HepG2 (cell line): ENCODE measurements at places on chromosomes 5 and 9.
A peak's percentile ranks its signal among the peaks of the same experiment; 100 is the strongest.

DNA sequence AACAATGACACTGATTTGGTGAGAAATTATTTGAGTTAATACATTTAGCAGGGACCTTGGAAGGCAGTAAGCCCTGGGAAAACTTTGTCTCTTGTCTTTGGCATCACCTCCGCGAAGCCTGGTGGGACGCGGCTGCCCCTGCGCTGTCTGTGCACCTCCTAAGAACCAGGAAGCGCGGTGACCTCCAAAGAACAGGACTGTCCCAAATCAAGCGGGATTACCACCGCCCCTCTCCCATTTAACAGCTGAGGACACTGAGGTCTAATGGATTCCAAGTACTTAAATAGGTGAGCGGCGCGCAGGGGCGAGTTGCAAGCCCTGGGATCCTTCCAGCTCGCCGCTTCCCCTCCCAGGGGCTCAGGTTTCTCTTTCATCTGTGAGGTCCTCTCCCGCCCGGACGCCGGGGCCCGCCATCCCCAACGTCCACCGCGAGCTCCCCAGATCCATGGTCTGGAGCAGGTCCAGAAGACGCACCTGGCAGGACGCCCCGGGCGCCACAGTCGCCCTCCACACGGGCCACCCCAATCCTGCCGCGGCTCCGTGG is 432 bp downstream of the STARD4 start:
- peak; percentile 18 for DNase-seq

DNA sequence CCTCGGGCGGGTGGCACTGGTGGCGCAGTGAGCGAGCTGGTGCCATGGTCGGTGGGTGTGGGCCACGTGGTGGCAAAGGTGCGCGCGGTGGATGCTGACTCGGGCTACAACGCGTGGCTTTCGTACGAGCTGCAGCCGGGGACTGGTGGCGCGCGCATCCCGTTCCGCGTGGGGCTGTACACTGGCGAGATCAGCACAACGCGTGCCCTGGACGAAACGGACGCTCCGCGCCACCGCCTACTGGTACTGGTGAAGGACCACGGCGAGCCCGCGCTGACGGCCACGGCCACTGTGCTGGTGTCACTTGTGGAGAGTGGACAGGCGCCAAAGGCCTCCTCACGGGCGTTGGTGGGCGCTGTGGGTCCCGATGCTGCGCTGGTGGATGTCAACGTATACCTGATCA is 2.0 kb downstream of the PCDHA4 start:
- DNase-seq = no peak

DNA sequence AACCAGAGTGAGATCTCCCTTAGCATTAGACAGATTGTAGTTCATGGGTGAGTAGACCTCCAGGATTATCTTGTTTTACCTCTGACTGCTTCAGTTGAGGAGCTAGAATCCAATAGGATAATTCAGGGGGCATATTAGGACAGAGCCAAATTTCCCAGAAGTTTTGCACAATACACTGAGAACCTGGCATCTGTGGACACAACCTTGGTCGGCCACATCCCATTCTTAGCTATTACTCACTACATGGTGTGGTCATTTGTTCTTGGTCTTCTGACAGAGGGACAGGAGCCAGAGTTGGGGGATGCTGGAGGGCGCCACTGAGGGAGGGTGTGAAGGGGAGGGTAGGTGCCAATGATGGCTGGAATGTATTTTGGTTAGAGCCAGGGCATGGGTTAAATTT is 66.6 kb downstream of the NPR3 start:
- no peak for DNase-seq

DNA sequence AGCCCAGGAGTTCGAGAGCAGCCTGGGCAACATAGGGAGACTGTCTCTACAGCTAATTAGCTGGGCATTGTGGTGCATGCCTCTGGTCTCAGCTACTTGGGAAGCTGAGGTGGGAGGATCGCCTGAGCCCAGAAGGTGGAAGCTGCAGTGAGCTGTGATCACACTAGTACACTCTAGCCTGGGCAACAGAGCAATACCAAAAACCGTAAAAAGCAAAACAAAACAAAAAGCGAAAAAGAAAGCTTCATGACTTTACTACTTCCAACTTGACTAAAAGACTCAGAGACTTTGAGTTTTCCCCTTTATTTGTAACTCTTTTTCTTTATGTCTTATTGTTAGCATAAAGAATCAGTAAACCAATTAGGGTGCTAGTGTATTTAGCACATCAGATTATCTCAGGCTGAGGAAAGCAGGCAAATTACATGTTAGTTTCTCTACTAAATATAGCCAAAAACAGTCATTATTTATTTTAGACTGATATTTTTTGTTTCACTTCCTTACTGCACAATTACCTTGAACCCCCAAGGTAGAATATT is 5.4 kb downstream of the RAD17 start:
- DNase-seq = no peak

DNA sequence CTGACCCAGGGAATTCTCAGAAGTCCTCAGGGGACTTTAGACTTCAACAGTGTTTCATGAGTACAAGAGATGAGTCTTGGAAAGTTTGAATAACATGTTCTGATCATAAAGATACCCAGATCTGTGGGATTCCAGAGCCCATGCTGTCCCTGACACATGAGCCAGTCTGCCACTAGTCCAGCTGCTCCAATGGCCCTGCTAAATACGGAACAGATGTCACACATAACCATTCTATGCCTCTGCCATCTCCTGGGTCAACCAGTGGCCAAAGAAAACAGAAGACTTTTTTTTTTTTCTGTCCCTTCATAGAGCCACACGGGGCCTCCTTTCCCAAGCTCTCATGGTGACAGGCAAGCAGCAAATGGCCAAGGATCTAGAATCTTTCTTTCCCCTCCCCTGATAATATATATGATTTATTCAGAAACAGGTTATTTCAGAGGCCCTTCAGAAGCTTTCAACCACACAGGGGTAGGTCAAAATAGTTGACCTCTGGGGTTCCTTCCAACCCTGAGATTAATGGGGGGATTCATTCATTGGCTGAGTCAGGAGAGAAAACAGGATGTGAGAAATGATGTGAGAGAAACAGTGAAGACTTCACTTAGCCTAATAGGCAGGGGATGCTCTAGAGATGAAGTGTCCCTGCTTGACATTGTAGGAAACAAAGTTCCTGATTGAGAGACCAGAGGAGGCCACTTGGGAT is 367.7 kb downstream of the CDK5RAP2 start:
- no peak for DNase-seq

GRCh38 chr5:21895766-21896350 is 957.3 kb downstream of the CDH12 start:
- DNase-seq = no peak

DNA sequence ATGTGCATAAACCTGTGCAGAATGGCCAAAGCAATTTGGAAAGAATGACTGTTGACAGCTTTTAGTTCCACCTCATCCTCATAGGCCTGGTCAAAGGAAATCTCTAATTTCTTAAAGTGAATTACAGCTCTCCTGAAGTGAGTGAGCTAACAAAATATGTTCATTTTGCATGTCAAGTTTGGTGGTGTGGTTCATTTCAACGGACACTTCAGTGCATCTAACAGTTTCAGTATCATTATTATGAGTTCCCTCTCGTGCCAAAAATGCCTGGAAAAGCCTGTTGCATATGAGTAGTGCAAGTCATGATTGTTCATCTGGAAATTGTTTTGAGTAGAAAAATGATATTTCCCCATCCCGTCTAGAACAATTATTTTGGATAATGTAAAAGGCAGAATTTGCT is 53.2 kb upstream of the HMHB1 start:
- DNase-seq = no peak

GRCh38 chr5:143222287-143223231 is 180.9 kb downstream of the NR3C1 start:
- no peak for DNase-seq

- no peak for DNase-seq
These were observed at the start of gene CAVIN4 for GRCh38 chr9:100577776-100578448. Gene CAVIN4, plus strand, starts transcription at chr9:100578079. Its CDS starts 65 bp downstream, at chr9:100578144.

- DNase-seq = peak; percentile 33
These were observed 98.8 kb downstream of the LHX2 start for GRCh38 chr9:124110307-124110915.

DNA sequence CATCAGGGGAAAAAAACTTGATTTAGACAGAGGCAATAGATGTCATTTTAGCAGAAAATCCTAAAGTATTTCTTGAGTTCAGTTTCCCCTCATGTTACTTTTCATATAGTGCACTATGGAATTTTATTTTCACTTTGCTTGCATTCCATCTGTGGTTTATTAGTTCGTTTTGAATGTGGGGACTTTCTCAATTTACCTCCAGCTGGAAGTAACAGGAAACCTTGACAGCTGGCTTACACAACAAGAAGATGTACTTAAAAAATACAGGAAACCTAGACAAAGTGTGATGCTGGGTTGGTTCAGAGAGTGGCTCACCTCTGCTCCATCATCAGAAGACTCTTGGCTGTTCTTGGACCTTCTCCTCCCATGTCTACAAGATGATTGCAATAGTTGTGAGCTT is 567.0 kb downstream of the CETN3 start:
- no peak for DNase-seq

GRCh38 chr5:172417983-172418630 is 36.2 kb downstream of the SH3PXD2B start:
- peak; percentile 20 for DNase-seq

DNA sequence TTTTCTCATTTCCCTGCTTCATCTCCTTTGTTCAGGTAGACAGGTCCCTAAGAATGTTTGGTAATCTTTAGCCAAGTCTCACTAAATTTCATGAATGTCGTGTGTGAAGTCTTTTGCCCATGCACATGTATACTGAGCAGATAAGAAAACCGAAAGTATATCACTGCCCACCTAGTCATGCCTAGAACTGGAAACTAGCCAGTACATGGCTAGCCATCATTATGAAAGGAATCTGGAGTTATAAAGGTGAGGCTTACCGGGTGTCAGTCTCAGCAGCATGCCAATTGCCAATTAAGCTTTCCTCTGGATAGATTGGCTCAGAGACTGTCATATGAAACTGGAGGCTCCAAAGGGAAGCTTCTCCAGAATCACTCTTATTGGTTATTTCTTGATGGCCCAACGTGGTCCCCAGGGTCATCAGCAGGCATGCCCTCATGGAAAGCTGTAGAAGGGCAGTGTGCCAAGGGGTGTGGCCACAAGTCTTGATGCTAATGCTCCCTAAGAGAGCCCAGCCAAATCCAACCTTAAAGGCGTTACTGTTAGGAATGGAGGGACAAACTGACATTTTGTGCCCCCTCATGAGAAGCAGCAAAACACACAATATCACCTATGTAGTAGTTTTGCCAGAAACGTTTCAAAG is 307.3 kb upstream of the PIK3R1 start:
- no peak for DNase-seq

DNA sequence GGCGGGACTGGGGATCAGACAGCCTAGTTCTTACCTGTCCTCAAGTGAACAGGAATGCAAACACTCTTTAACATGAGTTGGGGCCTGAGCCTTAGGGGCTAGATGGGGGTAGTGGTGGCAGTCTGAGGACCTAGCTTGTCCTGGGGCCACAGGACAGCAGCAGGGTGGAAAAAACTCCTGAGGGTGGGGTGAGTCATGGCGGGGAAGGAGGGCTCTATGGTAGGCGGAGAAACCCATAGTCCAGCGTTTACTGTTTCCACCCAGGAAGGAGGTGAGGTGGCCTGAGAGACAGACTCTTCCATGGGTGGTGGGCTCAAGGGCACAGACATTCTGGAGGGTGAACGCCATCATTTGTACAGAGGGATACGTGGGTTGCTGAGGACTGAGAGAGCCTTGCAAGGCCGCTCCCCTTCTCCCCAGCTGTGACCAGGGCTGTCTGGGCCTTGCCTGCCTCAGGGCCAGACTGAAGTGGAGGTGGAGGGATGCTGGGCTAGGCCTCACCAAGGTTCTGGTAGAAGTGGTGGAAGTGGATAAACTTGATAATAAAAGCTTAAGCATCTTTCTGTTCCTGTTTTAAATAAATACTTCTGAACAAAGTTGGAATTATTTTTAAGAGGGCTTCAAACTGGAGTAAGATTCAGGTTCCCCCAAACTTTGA is 1.1 kb upstream of the TSPAN17 start:
- no peak for DNase-seq

GRCh38 chr9:16039218-16039987 is 486.6 kb downstream of the CCDC171 start:
- peak; percentile 23 for DNase-seq

GRCh38 chr5:130335117-130335516 is 430.9 kb downstream of the CHSY3 start:
- DNase-seq = no peak

DNA sequence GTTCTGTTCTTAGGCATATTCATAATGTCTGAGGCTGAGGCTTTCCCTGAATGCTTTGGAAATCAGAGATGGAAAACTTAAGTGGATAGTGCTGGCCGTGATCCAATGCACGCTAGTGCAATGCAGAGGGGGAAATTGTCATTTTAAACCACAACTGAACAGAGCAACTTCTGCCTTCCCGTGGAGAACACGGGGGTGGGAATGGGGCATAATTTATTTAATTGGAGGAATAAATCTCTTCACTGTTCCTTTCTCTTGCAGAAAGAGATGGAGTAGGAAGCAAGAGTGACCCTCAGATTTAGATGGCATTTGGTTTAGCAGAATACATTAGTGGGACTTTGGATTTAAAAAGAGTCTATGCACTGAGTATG is 22.9 kb upstream of the NREP start:
- no peak for DNase-seq

DNA sequence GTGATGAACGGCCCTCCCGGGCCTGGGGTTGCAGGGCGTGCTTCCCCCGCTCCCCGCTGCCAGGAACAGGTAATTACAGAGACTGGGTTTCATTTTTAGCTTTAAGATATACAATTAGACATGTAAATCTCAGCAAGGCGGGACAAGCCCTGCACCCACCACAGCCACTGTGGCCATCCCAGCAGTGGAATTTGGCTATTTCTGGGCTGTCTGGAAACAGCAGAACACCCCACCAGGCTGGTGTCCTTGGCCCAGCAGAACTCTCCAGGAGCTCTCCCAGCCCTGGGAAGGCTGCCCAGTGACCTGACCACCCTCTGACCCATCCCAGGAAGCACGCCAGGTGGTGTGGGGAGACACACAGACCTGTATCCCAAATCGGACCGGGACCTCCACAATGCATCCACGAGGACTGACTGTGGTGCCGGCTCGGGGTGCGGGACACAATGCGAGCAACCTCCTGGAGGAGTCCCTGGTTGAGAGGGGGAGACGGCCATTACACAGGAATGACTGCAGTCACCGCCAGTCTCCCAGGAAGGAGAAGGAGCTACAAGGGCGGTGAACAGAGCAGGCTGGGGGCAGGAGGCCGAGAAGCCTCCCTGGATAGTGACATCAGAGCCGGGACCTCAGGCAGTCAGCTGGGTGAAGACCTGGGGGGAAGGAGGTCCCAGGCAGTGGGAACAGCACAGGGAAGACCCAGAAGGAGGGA is 17.3 kb downstream of the EEIG1 start:
- no peak for DNase-seq

GRCh38 chr5:119926301-119926700 is 296.9 kb downstream of the FAM170A start:
- DNase-seq = no peak

- DNase-seq = no peak
These were observed 527.0 kb upstream of the TUSC1 start for GRCh38 chr9:26205261-26205660.

- DNase-seq = no peak
These were observed 31.6 kb upstream of the STK32A start for GRCh38 chr5:147203213-147203612.

DNA sequence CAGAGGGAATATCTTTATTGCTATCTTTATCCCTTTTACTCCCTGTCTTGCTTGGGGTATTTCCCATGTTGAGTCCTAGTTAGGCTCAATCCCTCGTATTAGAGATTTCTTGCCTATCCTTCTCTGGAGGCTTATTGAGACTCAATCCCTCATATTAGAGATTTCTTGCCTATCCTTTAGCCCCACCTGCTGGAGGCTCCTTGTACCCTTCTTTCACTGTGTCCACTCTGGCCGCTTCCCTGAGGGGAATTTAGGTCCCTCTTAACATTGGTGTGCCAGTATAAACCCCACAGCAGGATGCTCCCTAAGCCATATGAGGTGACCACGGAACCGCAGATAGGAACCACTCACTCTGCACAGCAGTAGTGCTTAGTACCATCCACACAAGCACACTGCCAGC is 110.7 kb upstream of the MAMDC2 start:
- DNase-seq = peak; percentile 36
